KG1 (cell line): ENCODE measurements at places on chromosomes 1 and 21.

- DNase-seq: no peak
These were observed 230.3 kb upstream of the LYPLAL1 start for GRCh38 chr1:218943371-218943770.

DNA sequence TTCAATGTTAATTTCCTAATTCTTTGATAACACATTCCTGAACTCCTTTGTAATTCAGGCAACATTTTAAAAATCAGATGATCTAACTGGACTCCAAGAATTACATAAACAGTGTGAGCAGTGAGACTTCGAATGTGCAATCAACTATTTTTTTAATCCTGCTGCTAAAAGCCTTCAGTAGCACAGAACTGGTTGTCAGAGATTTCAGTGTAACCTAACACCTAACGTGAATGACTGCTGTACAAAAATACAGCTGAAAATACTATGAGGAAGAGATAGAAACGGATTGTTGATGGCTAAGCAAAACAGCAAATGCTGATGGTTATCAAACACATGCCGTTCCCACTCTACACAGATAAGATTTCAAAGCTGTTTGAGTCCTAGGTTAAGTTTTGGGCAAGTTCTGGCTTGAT, 46.1 kb downstream of the APP start:
- no peak for DNase-seq

GRCh38 chr1:202204065-202204464, 10.5 kb downstream of the LGR6 start:
- no peak for DNase-seq

- no peak for DNase-seq
These were observed 594.7 kb downstream of the ADGRL2 start for GRCh38 chr1:82395440-82395839.

- DNase-seq: no peak
These were observed 34.8 kb downstream of the ANKRD13C start for GRCh38 chr1:70319750-70320149.

- no peak for DNase-seq
These were observed 14.1 kb upstream of the KIAA0040 start for GRCh38 chr1:175206687-175207086.

GRCh38 chr21:26795866-26796329, 49.3 kb downstream of the ADAMTS1 start:
- DNase-seq: no peak

DNA sequence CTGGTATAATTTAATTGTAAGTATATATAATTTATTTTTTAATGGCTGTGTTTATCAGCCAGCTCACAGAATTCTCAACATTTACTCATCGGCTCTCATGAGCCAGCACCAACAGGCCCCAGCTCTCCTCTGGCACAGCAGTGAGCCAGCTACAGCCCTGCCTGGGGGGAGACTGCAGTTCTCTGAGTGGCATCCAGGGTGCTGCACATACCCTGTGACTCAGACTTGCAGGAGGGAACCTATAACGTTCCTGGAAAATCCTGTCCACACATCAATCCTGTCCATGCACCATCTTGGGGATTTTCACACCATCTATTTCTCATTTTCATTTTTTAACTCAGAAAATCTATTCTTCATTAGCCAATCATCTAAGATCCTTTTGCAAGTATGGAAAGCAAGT, 36.5 kb downstream of the FHAD1 start:
- DNase-seq: no peak

DNA sequence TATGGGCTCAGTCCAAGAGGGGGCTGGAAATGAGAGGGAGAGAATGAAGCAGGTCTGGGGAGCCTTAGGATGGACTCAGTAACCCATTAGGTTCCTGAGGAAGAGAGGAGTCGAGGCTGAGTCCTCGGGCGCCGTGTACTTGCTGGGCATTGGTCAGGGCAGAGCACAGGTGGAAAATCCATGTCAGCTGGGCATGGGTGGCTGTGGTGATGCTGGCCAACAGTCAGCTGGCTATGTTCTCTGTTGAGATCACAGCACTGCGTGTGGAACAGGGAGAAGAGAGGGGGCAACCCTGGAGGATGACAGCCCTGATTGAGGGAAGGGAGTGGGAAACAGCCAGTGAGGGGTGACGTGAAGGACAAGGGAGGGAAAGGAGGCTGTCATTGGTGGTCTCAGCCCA, 43.1 kb upstream of the CLSTN1 start:
- no peak for DNase-seq

GRCh38 chr1:227776331-227776771, 39.1 kb upstream of the PRSS38 start:
- no peak for DNase-seq

DNA sequence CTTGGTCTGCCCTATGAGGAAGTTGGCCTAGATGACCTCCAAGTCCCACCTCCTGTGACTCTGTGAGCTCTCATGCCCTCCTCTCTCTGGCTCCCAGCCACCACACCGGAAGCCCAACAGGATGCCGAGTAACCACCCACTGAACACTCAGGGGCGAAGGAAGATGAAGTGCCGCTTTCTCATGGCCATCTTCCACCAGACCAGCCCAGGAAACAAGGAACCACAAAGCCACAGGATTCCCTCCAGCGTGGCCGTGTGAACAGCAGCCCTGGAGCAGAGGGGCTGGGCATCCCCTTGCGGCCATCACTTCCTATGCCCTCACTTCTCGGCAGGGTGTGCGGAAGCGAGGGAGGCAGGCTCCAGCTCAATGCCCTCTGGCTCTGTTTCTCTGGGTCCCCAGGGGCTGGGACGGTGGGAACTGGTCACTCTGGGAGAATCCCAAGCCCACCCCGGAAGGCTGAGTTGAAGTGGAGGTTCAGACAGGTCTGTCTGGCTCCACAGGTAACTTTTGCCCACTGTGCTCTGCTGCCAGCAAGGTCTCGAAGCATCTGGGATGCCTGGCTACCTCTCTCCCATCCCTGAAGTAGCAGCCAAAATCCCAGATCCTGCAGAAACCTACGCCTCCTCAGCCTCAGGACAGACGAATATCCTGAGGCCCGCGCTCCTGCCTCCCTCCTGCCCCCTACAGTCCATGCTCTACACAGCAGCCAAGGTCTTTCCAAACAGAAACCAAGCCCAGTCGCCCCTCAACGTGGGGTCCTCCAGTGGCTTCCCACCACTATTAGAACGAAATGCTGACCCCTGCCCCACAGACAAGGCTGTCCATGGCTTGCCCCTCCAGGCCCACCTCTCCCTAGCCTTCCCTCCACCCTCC, 44.2 kb upstream of the ECE1 start:
- peak; percentile 84 for DNase-seq

- DNase-seq: no peak
These were observed 122.3 kb downstream of the DISC1 start for GRCh38 chr1:231748760-231749415.

- no peak for DNase-seq
These were observed 70.3 kb downstream of the HSF2BP start for GRCh38 chr21:43588957-43589356.

- DNase-seq: no peak
These were observed 20.9 kb upstream of the RNF223 start for GRCh38 chr1:1094981-1095380.

- DNase-seq: peak; percentile 78
These were observed at the start of gene ZNF436 for GRCh38 chr1:23369335-23370013. Gene ZNF436, minus strand, starts transcription at chr1:23369836. Its CDS starts 1,831 bp downstream, at chr1:23368005.

DNA sequence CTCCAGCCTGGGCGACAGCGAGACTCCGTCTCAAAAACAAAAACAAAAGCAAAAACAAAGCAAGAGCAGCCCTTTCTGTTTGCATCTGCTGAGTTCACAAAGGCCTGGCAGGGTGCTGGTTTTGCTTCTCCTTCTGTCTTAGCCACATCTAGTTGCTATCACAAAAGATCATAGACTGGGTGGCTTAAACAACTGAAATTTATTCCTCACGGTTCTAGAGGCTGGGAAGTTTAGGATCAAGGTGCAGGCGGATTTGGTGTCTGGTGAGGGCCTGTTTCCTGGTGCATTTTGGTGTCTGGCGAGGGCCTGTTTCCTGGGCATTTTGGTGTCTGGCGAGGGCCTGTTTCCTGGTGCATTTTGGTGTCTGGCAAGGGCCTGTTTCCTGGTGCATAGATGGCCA, 471.3 kb downstream of the CAMTA1 start:
- no peak for DNase-seq

DNA sequence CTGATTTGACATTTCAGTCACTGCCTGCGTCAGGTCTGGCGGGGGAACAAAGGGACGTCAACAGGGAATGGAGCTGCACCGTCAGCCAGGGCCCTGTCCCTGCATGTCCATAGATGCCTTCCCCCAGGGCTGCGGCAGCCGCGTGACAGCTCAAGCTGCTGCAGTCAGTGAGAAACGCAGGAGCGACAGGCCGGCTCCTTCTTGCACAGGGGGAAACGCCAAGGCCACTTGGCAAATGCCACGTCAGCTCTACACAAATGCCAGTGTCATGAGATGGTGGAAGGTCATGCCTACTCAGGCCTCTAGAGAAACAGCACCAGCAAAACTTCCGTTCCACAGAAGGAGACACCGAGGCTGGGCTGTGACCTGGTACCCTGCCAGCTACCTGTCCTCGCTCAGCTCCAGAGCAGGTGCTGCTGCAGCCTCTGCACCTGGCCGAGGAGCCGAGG, 37.7 kb downstream of the SYF2 start:
- no peak for DNase-seq

GRCh38 chr1:10591010-10591409, 116.3 kb downstream of the PEX14 start:
- DNase-seq: no peak

DNA sequence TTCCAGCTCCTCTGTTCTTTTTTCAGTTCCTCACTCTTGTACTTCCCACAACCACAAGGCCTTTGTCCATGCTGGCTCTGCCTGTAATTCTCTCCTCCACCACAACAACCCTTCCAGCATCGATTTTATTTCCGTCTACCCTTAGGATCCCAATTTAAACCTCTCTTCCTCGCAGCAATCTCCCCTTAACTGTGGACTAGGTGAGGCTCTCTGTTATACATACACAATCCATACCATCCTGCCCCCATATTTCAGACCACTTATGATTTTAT, 90.4 kb upstream of the ZC3H11B start:
- no peak for DNase-seq

DNA sequence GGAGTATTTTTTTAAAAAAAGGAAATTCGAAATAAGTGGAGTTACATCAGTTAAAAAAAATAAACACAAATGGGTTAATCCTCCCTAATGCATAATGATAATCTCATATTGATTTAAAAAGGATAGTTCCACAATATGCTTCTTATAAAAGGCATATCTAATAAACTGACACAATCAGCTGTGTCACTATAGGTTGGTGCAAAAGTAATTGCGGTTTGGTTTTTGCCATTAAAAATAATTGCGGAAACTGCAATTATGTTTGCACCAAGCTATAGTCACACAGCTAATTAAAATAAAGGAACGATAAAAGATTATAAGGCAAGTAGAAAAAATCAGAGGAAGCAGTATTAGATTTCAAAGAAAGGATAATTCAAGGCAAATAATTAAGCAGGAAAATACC, 21.0 kb upstream of the IFI44L start:
- no peak for DNase-seq

GRCh38 chr1:103274886-103275285, 166.6 kb upstream of the COL11A1 start:
- no peak for DNase-seq

GRCh38 chr1:227782226-227782625, 33.2 kb upstream of the PRSS38 start:
- DNase-seq: no peak

GRCh38 chr1:1777950-1778662, at the start of gene NADK:
Gene NADK, minus strand, starts transcription at chr1:1778470. Its CDS starts 13,064 bp downstream, at chr1:1765406.
- DNase-seq: peak; percentile 26

GRCh38 chr1:228265167-228265566, 57.3 kb downstream of the OBSCN start:
- DNase-seq: no peak
